ENCODE measurements at places on chromosomes 4 and X. TPM values are rescaled to one million over a fixed set of nuclear protein-coding genes. Genes with fewer than 3 reads are reported as not detected.

DNA sequence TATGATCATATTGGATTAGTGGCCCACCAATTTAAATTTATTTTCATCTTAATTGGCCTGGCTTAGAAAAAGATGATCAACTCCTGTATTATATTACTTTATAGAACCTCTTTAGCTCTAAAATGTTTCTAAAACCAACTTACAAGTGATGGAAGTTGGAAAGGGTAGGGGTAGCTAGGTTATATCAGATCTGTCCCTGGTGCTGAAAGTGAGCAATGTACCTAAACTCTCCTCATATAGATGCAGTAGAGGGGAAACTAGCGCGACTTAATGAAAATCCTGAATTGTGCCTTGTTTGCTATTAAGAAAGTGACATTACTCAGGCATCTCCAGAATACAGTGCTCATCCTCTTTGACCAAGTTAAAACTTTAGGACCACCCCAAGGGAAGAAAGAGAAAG lies 7.5 kb upstream of the PTCHD1 start:
- no peak for DNase-seq

DNA sequence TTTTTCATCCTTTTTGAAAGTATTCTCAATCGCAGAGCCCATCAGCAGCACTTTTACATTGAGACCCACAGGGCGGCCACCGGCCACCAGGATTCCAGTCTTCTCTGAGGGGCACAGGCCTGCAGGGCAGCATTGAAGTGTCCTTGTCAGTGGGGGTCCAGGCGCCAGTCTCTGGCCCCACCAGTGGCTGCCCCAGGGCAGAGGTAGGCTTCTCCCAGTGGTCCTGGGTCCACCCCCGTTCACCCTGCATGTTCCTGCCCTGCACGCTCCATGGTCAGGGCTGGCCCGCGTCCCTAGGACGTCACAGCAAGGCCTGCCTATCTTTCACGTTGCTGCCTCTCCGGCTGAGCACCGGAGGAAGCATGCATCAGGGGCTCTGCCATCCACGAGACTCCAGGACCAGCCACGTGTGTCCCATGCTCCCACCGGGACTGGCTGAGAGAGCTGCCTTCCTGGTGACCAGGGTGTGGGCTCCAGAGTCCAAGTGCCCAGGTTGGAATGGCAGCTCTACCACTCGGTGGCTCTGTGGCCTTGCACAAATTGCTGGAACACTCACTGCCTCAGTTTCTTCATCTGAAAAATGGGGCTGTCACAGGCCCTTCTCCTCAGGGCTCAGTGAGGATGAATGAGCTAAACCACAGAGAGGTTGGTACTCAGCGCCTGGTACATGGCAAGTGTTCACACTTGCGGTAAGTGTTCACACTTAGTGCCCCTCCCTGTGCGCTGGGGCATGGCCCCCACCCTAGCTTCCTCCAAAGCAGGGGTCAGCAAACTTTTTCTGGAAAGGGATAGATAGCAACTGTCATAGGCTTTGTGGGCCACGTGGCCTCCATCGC lies 30.7 kb upstream of the JAKMIP1 start:
- no peak for DNase-seq

DNA sequence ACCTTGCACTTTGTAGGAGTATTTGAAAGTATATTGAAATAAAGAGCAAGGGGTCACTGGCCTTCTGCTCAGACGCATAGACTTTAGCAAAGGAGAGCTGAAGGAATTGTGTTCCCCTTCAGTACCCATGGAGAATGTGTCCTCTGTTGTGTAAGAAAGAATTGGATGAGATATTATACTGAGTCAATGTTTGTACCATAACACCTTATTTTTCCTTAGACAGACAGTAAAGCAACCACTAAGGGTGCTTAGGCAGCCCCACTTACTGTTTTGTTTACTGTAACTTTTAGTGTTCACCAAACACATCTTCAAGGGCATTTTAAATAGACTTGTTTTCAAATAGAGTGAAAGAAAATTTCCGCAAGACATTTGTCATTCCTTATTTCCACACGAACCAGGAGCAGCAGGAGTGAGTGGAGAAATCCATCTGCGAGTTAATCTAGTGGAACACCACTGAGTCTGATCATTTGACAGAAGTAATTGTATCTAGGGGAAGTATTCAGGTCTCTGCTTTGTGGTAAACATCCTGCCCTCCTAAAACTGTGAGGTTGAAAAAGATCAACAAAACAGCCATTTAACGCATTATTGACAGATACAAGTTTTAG lies 89.5 kb downstream of the SLIT2 start:
- no peak for DNase-seq

GRCh38 chrX:31251336-31251735 lies 179.5 kb upstream of the FTHL17 start:
- no peak for DNase-seq

DNA sequence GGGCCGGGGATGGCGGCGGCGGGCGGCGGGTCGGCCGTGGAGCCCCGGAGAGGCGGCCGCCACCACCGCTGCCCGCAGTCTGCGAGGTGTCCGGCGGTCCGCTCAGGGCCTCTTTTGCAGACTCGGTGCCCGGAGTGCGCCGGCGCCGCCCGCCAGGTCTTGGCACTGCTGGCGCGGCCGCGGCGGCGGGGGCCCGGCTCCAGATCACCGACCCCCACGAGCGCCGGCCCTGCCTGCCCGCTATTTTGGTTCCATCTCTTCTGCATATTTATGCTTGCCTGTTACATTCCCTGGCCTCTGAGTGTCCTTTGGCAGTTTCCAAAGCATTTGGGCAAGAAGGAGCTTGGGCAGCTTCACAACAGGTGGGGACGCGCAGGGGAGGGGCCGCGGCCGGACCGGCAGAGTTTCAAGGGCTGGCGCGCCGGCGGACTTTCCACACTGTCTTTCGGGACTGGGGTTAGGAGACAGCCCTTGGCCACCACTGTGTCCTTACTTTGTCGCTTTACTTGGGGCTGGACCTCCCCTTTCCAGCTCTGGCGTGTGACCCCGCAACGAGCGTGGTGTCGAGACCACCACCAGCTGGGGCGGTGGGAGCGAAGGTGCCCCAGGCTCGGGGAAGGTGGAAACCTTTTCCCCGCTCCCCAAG lies 668 bp upstream of the TAPT1 start:
- DNase-seq: no peak

DNA sequence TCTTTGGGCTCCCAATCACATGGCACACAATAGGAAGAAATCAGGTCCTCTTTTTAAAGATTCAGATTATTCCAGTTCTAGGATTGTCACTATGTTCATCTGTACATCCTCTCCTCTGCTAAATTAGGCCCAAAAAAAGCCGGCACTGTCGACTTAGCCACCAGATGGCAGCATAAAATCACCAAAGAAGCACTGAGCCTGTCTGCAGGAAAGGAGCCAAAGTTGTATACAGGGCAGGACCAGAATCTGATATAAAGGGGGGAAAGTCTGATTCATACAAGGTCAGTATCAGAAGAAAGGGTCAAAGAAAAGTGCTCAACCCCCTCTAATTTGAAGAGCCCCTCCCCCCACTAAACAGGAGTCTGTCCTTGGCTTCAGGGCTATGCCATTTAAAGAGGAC lies 292.5 kb downstream of the CHIC1 start:
- DNase-seq: no peak

DNA sequence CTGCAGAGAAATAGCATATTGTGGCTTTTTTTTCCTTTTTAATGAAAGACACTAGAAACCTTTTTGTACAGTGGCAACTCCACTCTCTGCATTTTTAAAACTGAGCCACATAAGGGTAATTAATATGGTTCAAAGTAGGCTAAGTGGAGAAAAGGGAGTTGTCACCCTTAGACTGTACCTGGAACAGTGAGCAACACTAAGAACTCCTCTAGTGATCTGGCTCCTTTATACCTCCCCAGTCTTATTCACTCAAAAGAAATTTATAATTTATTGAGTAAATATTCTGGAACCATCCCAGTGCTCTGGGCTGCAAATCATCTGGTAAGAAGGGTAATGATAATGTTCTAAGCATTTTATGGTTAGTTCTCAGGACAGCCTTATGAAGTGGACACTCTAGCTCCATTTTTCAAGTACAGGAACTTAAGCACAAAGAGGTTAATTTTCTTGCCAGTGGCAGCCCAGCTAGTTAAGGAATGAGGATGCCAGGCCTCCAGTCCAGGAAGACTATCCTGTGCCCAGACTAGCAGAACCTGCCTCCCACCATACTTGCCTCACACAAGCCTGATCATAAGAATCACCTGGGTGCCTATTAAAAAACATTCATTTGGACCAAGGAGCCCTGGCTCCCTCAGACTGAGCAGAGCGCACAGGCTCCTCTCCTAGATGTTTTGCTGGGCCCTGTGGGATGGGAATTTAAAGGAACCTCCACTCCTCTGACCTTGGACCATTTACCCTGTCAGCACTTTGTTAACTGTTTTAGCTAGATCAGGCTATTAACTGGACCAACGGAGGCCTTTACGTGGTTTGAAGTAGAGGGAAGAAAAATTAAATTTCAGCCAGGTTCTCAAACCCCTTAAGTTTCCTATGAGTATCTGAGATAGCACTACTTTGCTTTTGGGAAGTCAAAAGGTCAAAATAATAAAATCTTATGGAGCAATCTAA lies 102.6 kb downstream of the PDE5A start:
- DNase-seq: no peak

DNA sequence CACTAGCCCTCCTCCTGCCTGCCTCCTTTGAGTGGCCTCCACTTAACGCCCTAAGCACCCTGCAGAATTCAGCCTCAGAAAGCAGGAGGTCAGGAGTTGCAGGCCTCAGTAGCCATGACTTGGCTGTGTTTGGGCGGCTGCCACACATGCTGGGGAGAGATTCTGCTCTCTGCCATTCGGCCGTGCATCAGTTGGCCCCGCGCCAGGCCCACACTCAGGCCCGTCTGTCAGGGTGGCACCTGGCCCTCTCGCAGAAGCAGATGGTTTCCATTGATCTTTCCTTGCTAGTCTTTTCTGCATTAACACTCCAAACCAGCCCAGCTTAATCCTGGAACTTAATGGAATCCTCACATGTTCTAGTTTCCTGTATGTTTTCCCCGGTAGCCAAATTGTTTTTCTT lies 30.7 kb upstream of the ATP6AP2 start:
- no peak for DNase-seq

GRCh38 chr4:2262145-2262943 lies 435 bp upstream of the MXD4 start:
- peak; percentile 86 for DNase-seq

DNA sequence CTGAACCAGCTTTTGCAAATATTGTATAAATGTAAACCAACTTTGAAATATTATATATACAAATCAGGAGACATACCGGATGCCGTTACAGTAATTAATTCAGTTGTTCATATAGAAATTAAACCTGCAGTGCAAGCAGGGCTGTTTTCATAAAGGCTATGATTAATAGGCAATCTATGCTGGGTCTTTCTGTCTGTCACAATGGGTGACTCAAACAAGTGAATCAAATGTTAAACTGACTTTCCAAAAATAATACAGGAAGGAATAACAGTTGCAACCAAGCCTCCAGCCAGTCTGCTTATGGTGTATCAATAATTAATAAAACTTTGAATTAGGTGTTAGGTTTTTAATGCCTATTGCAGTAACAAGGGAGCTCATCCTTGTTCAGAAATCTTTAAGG lies 43.9 kb downstream of the GABRB1 start:
- no peak for DNase-seq

GRCh38 chrX:72492499-72492898 lies 80.1 kb downstream of the HDAC8 start:
- no peak for DNase-seq

- DNase-seq: no peak
Measured at GRCh38 chrX:123184219-123184865, at the start of gene GRIA3. Gene GRIA3, plus strand, starts transcription at chrX:123184278. Its CDS starts 258 bp downstream, at chrX:123184536.

GRCh38 chr4:159227984-159228383 lies 125.1 kb downstream of the RAPGEF2 start:
- peak; percentile 56 for DNase-seq

GRCh38 chr4:77586951-77587383 lies 18.7 kb upstream of the CXCL13 start:
- DNase-seq: no peak

DNA sequence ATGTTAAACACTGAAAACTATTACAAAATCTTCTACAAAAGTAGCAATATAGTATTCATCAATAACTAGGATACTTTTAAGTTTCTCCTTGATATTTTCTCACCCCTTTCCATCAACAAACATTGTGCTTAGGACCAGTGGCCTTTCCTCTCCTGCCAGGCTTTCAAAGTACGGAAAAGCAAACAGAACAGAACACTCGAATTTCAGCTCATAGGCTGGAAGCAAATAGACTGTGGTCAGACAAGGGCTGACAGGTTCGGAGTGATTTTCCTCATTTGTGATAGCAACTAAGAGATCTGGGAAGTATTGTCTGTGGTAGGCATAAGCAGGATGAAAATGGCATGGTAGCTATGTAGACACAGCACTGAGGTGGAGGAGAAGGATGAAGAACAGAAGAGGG lies 68.6 kb upstream of the SORBS2 start:
- DNase-seq: no peak

GRCh38 chr4:94642561-94642866 lies 115.2 kb upstream of the BMPR1B start:
- DNase-seq: no peak

DNA sequence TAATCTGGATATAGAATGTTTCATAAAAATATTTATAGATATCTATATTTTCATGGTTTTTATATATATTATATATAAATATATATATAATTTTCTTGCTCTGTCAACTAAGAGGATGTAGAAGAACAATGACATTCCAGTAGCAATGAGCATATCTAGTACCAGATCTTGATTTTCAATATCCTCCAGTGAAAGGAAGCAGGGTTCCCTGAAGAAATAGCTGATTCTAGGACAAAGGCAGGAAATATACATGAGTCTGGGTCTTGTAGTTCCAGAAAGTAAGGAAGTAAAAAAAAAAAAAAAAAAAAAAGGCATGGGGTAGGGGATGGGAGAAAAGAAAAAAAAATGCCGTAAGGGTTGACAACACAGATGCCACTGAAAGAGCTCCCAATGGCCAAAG lies 241.4 kb downstream of the RASL11B start:
- peak; percentile 72 for DNase-seq

- DNase-seq: no peak
Measured at GRCh38 chr4:1400831-1401408, 5.3 kb downstream of the NKX1-1 start.

- no peak for DNase-seq
Measured at GRCh38 chrX:129831091-129831885, 12.4 kb downstream of the ZDHHC9 start.

DNA sequence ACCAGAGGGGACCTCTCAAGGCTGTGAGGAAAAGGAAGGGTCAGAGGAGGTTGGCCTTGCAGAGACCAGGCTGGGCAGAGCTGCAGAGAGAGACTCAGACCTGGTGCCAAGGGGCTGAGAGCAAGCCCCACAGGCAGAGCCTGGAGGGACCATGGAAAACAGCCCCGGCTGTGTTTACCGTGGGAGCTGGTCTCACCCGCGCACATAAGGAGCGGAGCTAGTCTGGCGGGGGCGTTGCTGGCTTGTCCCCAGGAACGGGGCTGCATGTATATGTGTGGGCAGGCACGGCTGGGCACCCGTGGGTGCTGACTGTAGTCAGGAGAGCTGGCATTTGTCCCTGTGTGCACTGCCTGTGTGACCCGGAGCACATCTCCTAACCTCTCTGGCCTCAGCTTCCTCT lies 45.7 kb downstream of the C4orf50 start:
- DNase-seq: no peak

Gene ZXDA
- total RNA-seq: 7.6 TPM

Gene CXXC4
- total RNA-seq: 0.05 TPM

Gene DAPP1
- not detected for total RNA-seq

Gene LRIT3
- 0.15 TPM for total RNA-seq

Gene DOCK11
- 0.87 TPM for total RNA-seq

Gene SUPT20HL2
- total RNA-seq: not detected

Gene NWD2
- not detected for total RNA-seq

Gene MAP3K15
- not detected for total RNA-seq

Measured in glomerular endothelial cell (primary cell).